ENCODE measurements at places on chromosomes 6 and 20. TPM values are rescaled to one million over a fixed set of nuclear protein-coding genes. Genes with fewer than 3 reads are reported as not detected.

DNA sequence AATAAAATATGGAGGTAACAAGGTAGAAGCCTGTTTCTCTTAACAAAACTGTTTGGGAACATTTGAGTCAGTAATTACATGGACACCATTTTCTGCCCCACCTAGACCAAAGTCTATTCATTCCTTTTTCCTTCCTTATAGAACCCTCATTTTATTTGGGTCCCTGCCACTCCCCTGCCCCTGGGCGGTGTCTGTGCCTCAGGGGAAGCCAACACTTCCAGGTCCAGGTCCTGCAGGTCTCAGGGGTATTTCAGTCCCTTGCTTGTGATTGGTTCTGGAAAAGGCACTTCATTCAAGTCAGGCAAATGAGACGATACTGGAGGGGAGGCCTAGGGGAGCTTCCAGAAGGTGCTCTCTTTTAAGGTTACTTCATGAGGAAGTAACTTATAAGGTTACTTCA is 42.3 kb downstream of the SLC35D3 start:
- DNase-seq = no peak

DNA sequence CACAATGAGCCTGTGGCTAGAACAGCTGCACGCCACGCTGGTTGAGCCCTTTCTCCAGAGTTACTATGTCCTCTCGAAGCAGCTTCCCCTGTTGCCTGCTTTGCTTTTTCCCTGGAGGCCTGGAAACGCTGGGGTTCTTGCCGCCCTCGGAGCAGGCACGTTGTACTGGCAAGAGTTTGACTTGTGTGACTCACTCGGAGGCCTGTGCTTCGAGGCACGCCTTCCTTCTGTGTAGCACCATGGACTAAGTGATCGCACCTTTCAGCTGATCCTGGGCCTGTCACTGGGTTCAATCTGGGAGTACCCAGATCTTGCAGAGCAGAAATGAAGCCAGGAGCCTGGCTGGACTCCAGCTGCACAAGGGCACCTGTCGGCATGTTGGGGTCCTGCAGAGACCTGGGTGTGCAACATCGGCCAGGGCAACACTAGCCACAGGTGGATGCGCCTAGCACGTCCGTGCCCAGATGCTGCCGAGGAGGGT is 5.2 kb downstream of the INSM1 start:
- no peak for DNase-seq

DNA sequence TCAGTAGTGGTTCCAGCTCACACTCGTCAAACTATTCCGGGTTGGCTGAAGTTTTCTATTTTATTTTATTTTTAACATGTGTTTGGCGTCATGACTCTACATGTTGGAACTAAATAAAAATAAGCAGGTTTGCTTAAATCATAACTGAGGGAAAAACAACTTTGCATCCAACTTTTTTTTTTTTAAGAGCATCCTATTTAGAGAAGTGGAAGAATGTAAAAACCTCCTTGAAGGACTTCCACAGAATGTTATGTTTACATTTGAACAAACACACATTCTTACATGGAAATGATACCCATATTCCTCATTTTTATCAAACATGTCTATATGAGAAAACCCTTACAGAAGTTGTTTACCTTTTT is 659 bp downstream of the PRDM1 start:
- no peak for DNase-seq

The SASH1 gene
- total RNA-seq = 30.2 TPM

Measured in GM23338 (cell line).